GOT3 (cell line): ENCODE measurements at places on chromosomes 12 and 14.

DNA sequence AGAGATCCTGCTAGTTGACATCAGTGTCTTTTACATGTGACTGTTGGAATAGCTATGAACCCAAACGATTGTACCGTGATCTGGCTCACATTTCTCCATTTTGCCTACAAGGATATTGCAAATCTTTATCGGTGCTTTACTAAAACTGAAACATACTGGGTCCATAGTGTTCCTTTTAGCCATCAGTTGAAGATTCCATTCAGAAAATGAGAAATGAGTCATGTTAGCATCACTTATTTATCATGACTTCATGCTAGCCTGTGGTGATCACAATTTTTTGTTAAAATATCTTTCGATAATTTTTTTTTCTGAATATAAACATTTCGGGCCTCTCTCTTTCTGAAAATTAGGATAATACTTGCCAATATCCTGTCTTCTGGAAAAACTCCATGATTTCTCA lies 210.3 kb downstream of the EGLN3 start:
- DNase-seq = no peak

- no peak for DNase-seq
These were observed 76.1 kb downstream of the SAMD4A start for GRCh38 chr14:54642801-54643695.

- no peak for DNase-seq
These were observed 237.6 kb upstream of the AMIGO2 start for GRCh38 chr12:47317175-47317915.

DNA sequence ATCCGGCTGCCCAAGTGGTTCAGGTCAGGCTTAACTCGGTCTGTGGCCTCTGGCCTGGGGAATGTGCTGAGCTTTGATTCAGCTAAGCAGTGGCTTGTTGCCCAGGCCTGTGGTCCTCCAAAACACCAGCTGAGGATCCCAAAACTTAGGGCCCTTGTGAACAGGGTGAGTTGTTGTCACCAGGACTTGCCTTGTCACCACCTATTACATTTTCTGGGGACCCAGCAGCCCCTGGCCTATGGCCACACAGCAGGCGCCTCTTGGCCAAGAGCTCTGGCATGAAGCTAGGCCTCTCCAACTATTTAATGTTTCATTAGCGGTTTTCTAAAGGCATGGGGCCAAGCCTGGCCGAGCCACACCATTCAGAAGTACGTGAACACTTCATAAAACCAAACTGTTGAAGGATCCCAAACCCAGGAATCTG lies 343.7 kb downstream of the CACNA1C start:
- no peak for DNase-seq

- DNase-seq = no peak
These were observed 2.1 kb downstream of the IFI27 start for GRCh38 chr14:94112513-94113063.

DNA sequence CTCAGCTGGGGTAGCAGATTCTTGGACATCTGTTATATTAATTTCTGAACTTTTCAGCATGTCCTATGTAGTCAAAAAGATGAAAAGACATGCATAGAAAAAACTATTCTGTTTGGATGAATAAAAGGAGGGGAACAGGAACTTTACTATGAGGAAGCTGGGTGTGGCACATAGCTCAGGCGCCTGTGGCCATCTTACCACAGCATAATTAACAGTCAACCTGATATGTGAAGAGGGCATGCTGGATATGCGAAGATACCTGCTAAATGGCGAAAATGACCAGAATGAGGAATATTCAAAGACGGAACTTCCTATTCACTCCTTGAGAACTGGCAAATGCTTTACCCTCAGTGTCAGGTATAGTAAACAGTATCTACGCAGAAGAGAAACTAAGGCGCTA lies 18.4 kb downstream of the SETD3 start:
- DNase-seq = no peak

- DNase-seq = no peak
These were observed 12.2 kb upstream of the SPTB start for GRCh38 chr14:64891839-64892375.

DNA sequence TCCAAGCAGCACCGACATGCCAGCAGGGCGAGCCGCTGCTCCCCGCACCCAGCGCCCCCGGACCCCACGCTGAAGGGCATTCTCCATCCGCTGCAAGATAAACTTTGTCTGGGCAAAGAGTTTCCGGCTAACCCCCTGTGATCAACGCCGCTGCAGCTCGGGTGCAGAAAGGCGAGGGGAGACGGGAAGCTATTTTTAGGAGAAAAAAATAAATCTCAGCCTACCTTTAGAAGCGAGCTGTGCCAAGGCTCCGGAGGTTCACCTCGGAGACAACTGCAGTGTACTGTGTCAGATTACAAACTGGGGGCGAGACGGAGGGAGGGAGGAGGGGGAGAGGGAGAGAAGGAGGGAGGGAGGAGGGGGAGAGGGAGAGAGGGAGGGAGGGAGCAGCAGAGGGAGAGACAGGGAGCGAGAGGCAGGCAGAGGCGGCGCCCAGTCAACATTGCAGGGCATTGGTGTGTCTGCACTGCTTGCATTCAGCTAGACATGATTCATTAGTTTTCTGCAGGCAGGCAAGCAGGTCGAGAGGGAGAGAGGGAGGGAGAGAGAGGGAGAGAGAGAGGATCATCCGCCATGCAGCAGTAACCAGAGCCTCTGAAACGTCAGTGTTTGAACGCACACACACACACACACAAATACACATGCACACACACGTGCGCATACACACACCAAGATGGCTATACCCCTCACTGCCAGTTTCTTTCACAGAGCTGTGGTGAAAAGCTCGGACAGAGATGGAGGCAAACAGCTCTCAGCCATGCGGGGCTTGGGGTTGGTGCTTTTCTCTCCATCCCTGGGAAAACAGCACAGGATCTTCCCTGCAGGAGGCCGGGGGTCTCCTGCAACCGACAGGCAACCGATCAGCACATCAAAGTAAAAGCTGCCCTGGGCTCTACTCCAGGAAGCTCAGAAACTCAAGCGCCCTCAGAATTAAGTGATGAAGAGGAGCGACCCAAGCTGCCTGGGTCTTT lies at the start of gene RIMBP2:
Gene RIMBP2 (minus strand): TSS at position 302 of the 971 bp plus-strand sequence. CDS start 237,286 bp downstream, outside the sequence.
- no peak for DNase-seq

- no peak for DNase-seq
These were observed 620 bp downstream of the PGAM5 start for GRCh38 chr12:132711080-132711843.

- DNase-seq = no peak
These were observed 262.6 kb downstream of the PCNX1 start for GRCh38 chr14:71169861-71170260.

DNA sequence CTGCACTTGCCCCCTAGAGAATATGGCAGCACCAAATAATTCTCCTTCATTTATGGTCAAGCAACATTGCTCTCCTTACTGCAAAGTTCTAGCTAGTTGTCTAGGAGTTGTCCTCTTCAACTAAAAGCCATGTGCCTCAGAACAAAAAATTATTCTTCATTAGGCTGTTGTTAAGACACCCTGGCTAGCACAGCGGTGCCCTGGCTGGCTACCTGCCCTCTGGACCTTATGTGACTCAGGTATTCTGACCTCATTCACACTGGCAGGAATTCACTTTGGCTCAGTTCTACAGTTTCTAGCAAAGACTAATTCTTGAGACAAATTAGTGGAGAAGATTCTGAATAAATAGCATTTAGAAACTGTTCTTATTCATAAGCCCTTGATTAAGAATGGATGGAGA lies 224.4 kb upstream of the KRR1 start:
- no peak for DNase-seq

GRCh38 chr14:70651522-70651921 lies 9.8 kb downstream of the TTC9 start:
- no peak for DNase-seq

- peak; percentile 94 for DNase-seq
These were observed 137.5 kb upstream of the CPM start for GRCh38 chr12:69070319-69071090.

- DNase-seq = no peak
These were observed 75.7 kb downstream of the SSPN start for GRCh38 chr12:26271024-26271423.

DNA sequence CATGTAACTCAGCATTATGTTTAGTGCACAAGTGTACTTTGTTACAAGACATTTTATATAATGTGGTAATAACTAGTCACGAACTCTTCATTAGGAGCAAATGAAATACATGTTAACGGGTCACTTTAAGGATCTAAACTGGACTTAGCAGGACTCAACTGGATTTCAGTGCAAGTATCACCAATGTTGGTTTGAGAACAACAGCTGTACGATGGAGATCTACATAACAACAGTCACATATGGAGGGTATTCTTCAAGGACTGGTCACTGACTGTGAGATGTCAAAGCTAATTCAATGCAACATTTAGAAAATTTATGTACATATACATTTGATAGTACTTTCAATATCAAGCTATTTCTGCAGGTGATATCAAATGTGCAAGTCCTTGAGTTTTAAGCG lies 22.5 kb upstream of the SYCP3 start:
- no peak for DNase-seq

DNA sequence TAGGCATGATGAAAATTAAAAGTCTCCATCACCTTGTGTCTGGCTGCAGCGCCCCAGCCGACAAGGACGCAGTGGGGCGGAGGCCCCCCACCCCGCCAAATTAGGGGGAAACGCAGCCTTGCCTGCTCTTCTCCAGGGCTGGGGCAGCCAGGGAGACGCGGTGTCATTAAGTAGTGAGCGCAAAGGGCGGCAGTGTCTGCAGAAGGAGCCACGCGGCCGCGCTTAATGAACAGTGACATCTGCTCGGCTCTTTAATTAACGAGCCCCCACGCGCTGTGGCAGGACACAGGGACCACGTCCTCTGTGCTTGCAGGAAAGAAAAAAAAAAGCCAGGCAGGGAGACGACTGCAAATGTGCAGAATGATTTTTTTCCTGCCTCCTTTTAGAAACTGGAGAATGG lies 93.4 kb upstream of the NCOR2 start:
- no peak for DNase-seq

- no peak for DNase-seq
These were observed 75.7 kb downstream of the LRRK2 start for GRCh38 chr12:40300490-40300889.

DNA sequence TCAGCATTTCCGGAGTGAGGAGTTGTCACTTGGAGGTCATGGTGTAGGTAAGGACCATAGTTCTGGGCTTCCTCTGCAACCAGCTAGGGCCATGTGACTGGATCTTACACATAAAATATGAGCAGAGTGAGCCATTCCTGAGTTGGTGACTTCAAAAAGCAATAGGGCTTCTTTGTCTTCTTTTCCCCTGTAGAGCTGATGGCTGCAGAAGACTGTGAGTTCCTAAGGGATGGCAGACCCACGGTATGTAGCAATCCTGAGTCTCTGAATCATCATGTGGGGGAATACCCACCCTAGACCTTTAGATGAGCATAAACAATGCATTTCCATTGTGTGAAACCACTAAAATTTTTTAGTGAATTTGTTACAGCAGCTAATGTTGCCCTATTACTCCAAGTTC lies 151.1 kb upstream of the TBX3 start:
- no peak for DNase-seq

DNA sequence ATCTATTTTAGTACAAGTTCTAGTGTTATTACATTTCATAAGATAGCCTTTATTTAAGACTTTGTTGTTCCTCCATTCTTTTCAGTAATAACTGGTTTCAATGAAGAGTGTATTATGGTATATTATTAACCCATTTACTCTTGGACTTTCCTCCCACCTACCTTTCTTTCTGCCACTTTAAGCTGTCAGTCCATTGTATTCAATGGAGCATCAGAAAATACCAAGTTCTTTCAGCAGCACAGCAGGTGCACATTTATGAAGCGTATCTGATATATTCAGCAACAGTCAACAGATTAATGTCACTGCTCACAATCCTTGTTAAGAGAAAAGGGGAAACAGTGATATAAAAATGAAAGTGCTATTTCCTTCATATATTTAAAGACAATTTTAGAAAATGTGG lies 660.9 kb downstream of the C12orf50 start:
- no peak for DNase-seq

- no peak for DNase-seq
These were observed 527.7 kb downstream of the FUT8 start for GRCh38 chr14:65940056-65940735.

- DNase-seq = no peak
These were observed 7.1 kb downstream of the EIF2S3B start for GRCh38 chr12:10512798-10513197.

- no peak for DNase-seq
These were observed 144.6 kb upstream of the CDKN3 start for GRCh38 chr14:54252072-54252730.

GRCh38 chr12:50620109-50620977 lies 115.6 kb downstream of the DIP2B start:
- peak; percentile 24 for DNase-seq

DNA sequence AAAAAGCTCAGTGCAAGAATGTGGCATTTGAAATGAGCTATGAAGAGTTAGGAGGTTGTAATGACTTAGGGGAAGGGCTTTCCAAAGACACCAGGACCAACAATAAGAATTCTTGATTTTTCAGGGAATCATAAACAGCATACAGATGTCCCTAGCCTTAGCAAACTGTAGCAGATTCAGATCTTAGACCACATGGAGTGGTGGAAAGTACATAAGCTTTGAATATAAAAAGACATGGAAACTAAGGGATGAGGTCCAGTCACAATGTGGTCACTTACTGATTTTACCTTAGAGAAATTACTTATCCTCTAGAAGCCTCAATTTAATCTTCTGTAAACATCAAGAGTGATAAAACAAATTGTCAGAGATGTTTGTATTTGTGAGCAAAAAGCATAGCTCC lies 186.6 kb downstream of the DUSP6 start:
- DNase-seq = no peak

DNA sequence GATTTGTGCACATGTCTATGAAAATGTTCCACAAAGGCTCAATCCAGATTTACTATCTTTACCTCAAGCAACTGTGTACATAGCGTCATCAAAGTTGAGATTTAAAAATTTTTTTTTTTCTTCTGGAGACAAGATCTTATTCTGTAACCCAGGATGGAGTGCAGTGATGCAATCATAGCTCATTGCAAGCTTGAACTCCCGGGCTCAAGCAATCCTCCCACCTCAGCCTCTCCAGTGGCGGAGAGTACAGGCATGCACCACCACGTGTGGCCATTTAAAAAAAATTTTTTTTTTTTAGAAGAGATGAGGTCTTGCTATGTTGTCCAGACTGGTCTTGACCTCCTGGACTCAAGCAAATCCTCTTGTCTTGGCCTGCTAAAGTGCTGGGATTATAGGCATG lies 2.3 kb downstream of the COCH start:
- DNase-seq = no peak

- no peak for DNase-seq
These were observed 4.2 kb downstream of the ACACB start for GRCh38 chr12:109120557-109120956.

DNA sequence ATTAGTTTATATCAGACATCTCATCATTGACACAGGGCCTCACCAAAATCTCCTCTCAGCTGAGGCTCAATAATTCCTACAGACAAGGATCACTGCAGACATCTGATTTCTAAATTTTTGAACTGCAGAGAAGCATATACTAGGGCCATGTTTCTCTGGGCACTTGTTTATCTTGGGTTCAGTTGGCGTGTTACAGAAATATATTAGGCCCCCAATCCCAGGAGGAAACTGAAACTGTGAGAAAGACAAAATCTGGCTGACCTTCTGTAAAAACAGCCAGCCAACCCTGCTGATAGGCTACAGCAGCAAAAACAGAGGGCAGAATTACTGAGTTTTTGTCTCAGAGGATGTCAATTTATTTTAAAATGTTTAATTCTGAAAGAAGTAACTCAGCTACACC lies 634.6 kb downstream of the ETNK1 start:
- no peak for DNase-seq
